ENCODE measurements at places on chromosomes 1 and 21. TPM values are rescaled to one million over a fixed set of nuclear protein-coding genes. Genes with fewer than 3 reads are reported as not detected.

PLXNA2 gene
- 22.0 TPM for total RNA-seq

LYPD8 gene
- total RNA-seq, result not detected

RGL1 gene
- 20.9 TPM for total RNA-seq

RIPK4 gene
- 6.1 TPM for total RNA-seq

AMY1B gene
- total RNA-seq, result not detected

KIF14 gene
- 2.0 TPM for total RNA-seq

SPATA6 gene
- 7.3 TPM for total RNA-seq

FCAMR gene
- not detected for total RNA-seq

SNX7 gene
- 34.0 TPM for total RNA-seq

SPRR2D gene
- not detected for total RNA-seq

LRRC53 gene
- total RNA-seq, result not detected

MAP3K21 gene
- 0.17 TPM for total RNA-seq

MAN1A2 gene
- total RNA-seq, result 45.1 TPM

RYR2 gene
- 0.12 TPM for total RNA-seq

All from chondrocyte (in vitro differentiated cells).